ENCODE measurements at places on chromosomes 1 and 21.

- no peak for DNase-seq
These were observed 70.0 kb downstream of the LMO4 start for GRCh38 chr1:87398641-87399040.

DNA sequence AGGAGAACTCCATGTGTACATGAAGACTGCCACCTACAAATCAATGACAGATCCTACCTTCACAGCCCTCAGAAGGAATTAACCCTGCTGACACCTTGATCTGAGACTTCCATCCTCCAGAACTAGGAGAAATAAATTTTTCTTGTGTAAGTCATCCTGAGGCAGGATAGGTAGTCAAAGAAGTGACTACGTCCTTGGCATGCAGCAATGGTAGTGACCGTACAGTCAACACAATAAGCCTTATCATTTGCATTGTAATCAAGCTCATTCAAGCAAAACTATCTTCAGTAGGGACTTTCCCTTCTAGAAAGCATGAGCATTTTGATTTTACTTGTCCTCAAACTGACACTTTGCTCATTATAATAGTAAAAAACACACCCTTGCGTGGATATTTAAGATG lies 64.0 kb upstream of the KCNK1 start:
- DNase-seq: no peak

DNA sequence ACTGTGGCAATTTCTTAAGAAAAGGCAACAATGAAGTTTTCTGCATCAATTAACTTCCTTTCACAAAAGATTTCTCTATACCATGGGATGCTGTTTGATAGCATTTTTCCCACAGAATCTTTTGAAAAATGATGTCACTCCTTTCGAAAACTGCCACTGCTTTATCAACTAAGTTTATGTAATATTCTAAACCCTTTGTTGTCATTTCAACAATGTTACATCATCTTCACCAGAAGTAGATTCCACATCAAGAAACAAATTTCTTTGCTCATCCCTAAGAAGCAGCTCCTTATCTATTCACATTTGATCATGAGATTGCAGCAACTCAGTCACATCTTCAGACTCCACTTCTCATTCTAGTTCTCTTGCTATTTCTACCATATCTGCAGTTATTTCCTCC lies 116.1 kb upstream of the KCND3 start:
- no peak for DNase-seq

GRCh38 chr1:228939001-228939691 lies 203.9 kb downstream of the RHOU start:
- no peak for DNase-seq

GRCh38 chr21:34886240-34887104 lies 162.6 kb downstream of the RUNX1 start:
- no peak for DNase-seq

DNA sequence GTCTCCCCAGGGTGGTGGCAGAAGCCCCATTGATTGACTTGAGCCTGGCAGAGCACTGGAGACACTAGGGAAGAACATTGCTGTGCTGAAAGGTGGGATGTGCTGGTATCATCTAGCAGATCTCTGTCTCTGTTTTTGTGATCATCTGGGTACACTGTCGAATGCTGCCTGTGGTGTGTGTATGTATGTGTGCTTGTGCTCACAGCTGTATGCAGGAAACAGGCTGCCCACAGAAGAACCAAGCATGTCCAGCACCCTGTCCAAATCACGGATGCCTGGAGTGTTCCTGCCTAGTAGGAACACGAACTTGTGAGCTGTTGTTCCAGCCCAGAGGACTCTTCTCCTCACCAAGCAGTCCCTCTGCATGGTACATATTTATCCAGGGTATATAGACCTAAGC lies 1.5 kb downstream of the BRINP2 start:
- DNase-seq: no peak

- no peak for DNase-seq
These were observed 158.8 kb upstream of the NFIA start for GRCh38 chr1:60923389-60924087.

- DNase-seq: no peak
These were observed 55.1 kb downstream of the PCBP3 start for GRCh38 chr21:45698493-45699184.

- DNase-seq: no peak
These were observed 178.6 kb downstream of the TGFBR3 start for GRCh38 chr1:91707114-91707889.

DNA sequence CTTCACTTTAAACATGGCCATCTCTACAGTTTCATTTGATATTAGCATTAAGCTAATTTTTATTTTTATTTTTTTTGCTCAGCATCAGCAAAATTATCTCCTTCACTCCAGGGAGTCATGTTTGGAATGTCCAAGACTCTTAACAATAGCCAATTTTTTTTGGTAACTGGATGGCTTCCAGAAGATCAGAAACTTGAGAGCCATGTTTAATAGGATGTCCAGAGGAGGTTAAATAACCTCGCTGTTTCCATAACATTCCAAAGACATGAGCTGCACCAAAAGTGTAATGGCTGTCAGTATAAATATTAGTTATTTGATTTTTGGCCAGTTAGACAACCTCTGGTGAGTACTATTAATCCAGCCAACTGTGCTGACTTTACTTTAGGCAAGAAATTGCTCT lies 80.7 kb downstream of the DNTTIP2 start:
- DNase-seq: no peak

- no peak for DNase-seq
These were observed 101.7 kb downstream of the NR5A2 start for GRCh38 chr1:200128944-200129879.

- DNase-seq: no peak
These were observed 14.9 kb downstream of the SNAP47 start for GRCh38 chr1:227749916-227750710.

GRCh38 chr1:220487297-220487820 lies 40.6 kb upstream of the MARK1 start:
- no peak for DNase-seq

DNA sequence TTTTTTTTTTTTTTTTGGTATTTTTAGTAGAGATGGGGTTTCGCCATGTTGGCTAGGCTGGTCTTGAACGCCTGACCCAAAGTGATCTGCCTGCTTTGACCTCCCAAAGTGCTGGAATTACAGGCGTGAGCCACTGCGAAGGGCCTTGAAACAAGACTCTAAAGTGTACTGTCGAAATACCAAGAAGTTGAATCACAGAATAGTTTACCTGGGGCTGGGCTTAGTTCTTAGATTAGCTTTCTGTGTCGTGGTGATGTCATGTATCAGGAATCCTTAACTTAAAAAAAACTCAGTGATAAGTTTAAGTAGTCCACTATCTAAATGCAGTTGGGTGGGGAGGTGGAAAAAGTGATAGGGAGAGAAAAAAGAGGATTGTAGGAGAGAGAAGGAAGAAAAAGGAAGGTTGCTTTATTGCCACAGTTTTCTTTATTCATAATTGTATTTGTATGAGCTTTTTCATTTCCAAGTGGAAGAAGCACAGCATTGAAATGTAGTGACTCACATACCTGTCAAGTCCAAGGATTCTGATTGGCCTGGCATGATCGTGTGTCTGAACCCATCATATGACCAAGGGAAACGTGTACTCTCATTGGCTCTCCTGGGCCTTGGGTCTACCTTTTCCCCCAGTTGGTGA lies 13.4 kb downstream of the ITSN1 start:
- no peak for DNase-seq

- no peak for DNase-seq
These were observed 23.2 kb upstream of the CLDN17 start for GRCh38 chr21:30189773-30190172.

DNA sequence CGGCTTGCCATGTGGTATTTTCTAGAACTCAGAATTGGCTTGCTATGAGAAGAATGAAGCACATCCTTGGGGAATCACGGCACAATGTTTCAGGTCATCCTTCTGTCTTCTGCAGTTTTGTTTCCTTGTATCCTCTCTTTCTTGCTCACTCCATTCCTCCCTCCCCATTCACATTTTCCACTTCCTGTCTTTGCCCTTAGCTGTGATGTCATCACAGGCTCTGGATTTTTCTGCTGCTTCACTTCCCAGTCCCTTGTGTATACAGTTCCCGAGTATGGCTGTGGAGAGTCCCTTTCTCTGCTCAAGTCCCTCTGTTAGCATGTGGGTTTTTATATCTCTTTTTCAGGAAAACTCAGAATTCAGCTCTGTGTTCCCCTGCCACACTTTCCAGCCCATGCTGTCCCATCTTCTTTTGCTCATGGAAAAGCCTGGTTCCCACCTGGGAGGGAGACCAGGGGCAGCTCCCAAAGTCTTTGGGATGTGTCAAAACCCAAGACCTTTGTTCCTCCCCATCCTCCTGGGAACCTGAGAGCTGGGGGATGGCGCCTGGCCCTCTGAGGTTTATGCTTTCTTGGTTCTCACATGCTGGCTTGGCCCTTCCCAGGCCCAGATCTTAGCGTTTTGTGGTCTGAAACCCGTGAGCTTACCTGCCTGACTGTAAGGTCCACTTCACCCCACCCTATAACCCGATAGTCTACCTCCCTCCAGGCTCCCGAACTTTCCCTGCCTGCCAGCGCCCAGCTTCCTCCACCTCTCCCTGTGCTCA lies 4.8 kb upstream of the RGS16 start:
- DNase-seq: no peak

- DNase-seq: no peak
These were observed 19.0 kb downstream of the KIAA0040 start for GRCh38 chr1:175173531-175173930.

DNA sequence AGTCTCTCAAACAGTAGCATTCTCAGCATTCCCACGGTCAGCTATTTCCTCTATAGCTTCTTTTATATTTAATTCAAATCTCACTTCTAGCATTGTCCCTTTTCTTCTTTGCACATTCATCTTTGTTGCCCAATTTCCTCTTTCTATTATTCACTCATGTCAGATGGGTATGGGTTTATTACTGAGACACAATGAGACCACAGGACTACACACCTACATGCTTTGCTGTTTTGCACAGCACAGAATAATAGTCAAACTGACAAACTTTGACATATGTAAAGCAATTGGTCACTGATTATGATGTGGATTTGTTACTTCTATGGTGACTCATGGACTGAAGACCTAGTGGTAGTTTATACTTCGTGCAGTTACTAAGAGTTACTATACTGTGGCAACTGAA lies 5.8 kb upstream of the CD1C start:
- DNase-seq: no peak

GRCh38 chr1:84997667-84998600 lies 1.0 kb upstream of the MCOLN2 start:
- no peak for DNase-seq

- no peak for DNase-seq
These were observed 23.6 kb upstream of the APOBEC4 start for GRCh38 chr1:183676586-183677189.

GRCh38 chr1:61504852-61505390 lies 220.0 kb downstream of the TM2D1 start:
- DNase-seq: no peak

- no peak for DNase-seq
These were observed 401.5 kb downstream of the RPS6KC1 start for GRCh38 chr1:213452501-213452900.

DNA sequence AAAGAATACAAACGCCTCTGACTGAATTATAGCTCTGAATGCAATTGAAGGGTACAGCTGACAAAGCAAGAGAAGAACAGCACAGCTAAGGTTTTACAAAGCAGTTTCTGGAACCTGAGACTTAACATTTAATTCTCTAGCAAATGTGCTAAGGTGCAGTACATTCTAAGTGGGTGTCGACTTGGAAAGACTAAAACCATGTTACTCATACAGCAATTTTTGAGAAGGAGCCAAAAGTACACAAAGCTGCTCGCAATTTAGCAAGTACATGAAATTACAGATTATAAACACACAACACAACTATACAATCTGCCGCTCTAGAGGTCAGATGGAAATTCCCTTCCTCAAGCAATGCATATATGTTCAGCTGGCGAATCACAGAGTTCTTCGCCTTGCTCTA lies 121.9 kb downstream of the TIAM1 start:
- DNase-seq: no peak

GRCh38 chr1:111891566-111891965 lies 97.9 kb downstream of the KCND3 start:
- no peak for DNase-seq

GRCh38 chr1:109975718-109976117 lies 8.8 kb upstream of the AHCYL1 start:
- DNase-seq: no peak

- no peak for DNase-seq
These were observed 10.4 kb downstream of the PGLYRP3 start for GRCh38 chr1:153302308-153302707.

GRCh38 chr1:228009828-228010775 lies 3.3 kb downstream of the WNT3A start:
- no peak for DNase-seq

DNA sequence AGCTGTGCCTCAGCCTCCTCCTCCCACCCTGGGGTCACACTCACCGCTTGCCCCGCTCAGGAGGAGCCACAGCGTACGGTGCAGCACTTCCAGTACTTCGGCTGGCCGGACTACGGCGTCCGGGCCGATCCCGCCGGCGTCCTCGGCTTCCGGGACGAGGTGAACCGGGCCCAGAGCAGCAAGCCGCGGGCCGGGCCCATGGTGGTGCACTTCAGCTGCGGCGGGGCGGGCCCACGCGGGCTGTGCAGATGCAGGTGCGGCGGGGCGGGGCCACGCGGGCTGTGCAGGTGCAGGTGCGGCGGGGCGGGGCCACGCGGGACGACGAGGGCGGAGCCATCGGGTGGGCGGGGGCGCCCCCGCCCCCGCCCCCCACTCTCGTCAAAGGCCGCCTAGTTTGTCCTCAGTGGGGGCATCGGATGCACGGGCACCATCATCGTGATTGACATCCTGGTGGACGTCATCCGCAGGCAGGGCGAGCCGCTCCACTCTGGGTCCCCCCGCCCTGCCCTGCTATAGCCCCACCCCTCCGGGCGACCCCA lies 5.5 kb downstream of the RNF223 start:
- no peak for DNase-seq

DNA sequence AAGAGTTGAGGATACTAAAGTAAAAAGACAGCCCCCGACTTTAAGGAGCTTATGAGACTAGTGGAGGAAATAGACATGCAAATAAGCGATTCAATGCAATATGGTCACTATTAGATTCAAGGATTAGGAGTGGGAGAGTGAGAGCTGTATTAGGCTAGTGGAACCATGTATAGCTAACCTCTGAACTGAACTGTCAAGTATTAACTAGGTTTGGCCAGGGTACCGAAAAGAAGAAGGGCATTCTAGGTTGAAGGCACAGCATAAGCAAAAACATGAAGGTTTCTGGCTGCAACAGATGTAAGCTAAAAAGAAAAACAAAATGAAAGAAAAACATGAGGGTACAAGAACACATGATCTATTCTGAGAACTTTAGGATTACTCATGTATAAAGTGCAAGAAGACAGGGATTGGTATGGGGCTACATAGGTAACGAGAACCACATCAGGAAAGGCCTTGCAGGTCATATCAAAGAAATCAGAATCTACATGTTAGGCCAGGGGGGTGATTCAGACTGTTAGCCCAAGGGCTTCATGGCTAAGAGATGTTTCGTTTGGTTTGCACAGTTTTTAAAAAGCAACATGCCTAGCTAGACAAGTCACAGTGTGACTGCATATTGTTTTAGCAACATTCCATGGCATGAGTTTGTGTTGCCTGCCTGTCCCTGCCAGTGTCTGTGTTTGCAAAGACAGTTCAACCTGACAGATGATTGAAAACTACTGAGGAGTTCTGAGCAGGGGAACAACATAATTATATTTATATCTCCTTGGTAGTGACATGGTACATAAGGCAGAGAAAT lies 54.4 kb upstream of the HAO2 start:
- DNase-seq: no peak
